NCI-H146 (cell line): ENCODE measurements at places on chromosomes 12 and 14.

DNA sequence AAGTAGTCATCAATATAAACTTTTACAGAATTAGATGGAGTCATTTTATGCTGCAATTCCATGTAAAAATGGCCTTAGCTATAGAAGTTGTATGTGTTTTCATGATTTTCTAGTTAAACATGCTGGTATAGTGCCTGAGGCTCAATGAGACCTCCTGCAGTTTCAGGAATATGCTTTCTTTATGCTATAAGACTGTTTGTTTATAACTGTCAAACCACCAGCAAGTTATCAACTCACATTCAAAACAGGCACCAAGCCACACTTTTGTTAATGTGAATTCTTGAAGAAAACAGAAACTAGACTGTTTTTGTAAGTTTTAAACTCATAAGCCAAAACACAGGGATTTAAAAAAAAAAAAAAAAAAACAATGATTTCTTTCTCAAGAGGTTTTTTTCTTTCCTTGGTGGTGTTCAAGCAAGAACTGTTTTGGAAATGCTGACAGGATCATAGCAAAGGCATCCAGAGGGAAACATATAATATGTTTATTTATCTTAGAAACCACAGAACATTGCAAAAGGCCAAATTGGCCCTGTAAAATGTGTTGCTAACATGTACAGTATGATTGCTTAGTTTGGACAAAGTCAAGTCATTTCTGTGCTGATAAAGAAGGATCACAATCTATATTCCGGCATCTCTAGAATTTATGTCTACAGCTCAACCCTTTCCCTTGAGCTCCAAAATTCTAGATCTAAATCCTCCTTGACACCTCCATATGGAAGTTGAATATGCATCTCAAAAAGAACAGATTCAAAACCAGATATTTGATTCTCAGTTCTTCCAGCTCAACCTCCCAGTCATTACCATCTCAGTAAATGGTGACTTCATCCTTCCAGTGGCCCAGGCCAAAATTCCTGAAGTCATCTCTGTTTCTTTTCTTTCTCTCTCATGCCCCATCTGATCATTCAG lies 29.0 kb upstream of the LUM start:
- no peak for DNase-seq

- DNase-seq, result peak; percentile 26
Observed at GRCh38 chr12:34340534-34341361, 318.5 kb downstream of the ALG10 start.

DNA sequence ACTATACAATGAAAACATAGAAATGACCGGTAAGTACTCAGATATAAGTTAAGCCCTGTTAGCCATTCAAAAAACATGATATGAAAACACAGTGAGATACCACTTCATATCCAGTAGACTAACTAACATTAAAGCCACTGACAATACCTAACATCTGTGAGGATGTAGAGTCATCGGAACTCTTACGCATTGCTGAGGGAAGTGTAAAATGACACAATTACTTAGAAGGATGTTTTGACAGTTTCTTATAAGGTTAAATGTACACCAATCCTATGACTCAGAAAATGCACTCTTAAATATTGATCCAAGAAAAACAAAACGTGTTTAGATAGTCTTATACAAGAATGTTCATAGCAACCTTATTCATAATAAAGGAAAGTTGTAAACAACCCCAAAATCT lies 782.9 kb downstream of the BCL11B start:
- no peak for DNase-seq

DNA sequence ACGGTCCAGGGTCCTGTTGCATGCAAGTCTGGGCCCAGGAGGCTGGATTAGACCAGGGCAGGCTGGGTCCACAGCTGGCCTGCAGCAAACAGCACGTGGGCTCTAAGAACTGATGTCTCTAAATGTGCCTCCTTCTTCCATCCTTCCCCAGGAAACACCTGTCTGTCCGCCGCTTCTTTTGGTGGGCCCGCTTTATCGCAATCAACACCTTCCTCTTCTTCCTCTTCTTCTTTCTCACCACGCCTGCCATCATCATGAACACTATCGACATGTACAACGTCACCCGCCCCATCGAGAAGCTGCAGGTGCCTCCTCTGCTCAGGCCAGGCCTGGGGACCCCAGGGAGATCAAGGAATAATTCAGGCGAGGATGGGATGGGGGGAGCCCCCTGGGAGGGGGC lies 28.3 kb downstream of the NGB start:
- DNase-seq, result no peak

DNA sequence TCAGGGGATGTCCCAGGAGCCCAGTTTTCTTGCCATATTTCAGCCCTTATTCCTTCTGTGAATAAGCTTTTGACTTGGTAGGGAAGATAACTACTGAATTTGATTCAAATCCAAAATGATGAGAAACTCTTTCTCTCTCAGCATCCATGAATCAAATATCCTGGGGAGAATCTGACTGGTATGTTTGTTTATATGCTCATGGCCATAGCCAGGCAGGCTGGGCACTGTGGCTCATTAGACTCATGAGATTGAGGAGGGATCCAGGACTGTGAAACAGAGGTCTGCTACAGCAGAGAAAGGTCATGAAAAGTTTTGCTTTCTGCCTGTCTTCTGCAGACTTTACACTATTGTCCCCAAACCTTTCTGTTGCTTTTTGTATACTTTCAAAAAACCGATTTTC lies 346.4 kb upstream of the ATP2B1 start:
- no peak for DNase-seq

DNA sequence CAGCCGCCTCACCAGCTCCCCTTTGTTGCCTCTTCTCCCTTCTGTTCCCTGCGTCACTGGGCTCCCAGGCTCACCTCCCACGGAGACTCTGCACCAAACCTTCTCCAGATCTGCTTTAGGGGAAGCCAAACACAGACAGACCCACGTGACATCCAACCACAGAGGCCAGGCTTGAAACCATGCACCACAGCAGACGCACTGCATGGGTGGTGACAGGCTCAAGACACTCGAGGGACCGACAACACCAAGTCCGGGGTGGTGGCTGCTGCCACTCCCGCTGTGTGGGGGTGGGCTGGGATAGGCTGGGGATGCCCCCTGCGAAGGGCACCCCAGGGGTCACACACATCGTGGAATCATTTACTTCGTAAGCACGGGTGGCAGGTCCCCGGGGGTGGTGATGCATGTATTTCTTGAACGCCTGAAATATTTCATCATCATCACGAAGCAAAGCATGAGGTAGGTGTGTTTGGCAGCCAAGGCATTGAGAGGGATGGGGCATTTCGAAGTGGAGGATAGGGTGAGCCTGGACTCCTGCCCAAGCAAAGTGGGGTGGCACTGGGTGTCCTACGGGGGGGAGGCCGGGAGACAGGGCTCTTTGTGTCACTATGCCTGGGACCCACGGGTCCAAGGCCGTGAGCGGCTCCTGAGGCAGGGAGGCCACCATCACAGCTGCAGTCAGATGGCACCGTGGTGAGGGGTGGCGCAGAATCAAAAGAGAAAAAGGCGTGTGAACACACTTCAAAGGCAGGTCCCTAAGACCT lies 66.8 kb upstream of the RFLNA start:
- DNase-seq, result no peak

DNA sequence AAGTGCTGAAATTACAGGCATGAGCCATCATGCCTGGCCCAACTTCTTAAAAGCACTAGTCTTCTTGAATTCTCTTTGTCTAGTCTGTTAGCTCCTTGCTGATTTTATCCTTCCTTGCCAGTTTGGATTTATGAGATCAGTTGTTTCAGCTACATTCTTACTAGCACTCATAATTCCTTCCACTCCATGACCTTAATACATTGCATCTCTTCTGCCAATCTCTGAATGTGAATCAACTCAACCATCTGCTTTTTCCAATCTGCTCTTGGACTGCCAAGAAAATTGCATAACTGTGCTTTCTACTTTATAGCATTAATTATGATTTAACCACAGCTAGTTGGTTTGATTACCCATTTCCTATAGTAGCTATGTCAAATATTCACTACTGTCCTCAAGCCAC lies 14.9 kb upstream of the HEATR5A start:
- DNase-seq, result no peak

- no peak for DNase-seq
Observed at GRCh38 chr12:108667349-108667748, 33.7 kb upstream of the SELPLG start.

DNA sequence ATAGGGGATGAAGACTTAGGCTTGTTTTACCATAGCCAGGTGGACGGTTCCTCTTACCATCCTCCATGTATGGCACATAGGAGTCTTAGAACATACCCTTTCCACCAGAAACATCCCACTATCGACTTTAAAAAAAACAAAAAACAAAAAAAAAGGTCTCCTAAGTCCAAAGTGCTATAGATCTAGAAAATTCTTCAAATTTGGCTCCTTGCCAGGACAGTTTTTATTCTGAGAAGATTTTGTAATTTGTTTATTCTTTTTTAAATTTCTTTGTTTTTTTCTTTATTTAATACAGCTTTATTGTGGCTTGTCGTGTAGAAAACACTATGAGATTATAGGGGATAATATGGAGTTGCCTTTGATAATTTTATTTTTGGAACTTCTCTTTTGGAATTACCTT lies 197.7 kb downstream of the NUBPL start:
- no peak for DNase-seq

GRCh38 chr12:53244337-53244736 lies 12.3 kb upstream of the RARG start:
- DNase-seq, result no peak

DNA sequence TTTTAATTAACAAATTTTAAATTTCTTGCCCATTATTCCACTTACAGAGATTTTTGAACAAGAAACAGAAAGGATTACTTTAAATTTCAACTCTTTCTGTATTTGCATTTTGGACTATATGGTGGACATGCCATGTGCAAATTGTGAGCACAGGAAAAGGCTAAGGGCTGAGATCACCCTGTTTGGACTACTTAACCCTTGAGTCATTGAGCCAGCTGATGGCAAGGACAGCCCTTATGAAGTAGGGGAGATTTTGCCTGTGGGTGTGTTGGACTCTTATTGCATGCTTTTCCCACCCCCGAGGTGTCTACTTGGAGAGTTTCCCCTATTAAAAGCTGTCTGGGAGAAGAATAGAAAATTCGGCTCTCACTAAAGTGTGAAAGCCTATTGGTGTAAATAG lies 17.2 kb downstream of the DERA start:
- DNase-seq, result no peak

GRCh38 chr12:43736927-43737440 lies 21.6 kb downstream of the PUS7L start:
- no peak for DNase-seq

GRCh38 chr14:106662936-106663550 lies 1136.7 kb downstream of the TMEM121 start:
- no peak for DNase-seq

- no peak for DNase-seq
Observed at GRCh38 chr14:68513137-68513536, 279.7 kb downstream of the ZFP36L1 start.

DNA sequence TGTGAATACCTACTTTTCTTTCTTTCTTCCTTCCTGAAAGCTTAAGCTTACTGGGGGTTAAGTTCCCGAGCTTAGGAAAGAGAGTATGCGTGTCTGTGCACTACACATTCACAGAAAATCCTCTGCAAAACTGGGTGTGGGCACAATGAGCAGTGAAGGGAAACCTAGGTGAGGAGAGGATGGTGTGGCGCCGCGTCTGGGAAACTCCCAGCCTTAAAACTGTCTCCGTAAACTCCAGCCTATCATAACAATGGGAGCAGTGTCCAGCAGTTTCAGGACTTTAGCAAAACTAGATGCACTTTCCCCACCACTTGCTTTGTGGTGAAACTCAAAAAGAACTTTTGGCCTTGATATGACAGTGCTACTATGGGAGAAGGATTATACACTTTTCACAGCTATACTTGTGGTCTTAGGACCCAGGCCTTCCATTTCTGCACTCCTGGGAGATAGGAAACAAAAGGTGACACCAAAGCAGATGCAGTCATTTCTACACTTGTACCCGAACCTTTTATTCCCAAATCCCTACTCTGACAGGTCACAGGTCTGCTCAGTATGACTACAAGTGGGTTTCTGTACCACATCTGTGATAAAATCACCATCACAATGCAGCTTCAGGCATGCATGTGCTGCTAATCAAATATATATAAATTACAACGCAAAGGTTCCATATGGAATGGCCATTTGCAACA lies 10.4 kb downstream of the AKAP5 start:
- DNase-seq, result no peak

DNA sequence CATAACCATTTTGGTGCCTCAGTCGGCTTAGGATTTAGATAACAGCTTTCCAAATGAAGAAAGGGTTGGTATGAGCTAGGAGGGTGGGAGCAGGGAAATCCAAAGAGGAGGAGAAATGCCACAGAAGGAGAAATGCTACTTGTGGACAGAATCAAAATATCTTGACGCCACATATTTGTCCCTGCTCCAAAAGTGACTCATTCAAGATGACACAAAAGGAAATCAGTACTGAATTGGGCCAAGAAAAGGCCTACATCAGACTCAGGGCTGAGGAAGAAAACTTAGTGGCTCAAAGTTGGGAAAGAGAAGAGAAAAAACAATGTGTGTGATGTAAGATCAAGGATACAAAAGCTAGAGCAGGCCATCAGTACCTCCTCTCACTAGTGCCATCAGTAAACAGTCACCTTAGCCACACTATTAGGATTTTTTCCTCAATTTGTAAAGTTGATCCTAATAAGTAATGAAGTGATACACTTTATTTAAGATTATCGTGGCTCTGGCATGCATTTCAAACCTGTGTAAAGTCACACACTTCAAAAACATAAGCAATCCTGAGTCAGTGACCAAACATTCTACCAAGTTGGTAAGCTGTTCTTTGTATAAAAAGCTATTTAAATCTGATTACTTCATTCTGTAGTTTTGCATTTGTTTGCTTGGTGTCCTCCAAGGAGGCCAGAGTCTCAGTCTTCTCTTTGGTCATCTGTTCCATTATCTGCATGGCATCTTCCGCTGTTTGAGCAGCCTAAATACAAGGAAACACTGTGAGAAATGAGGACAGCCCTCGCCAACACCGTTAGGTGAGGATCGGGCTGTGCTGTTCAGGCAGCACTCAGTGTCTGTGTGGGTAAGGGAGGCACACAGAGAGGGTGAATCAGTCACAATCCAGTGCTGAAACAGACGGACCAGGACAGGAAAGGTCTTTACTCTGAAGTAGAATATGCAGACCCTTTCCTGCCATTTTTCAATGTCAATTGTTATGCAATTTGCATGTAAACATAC lies 52.6 kb upstream of the VPS33A start:
- no peak for DNase-seq

- DNase-seq, result no peak
Observed at GRCh38 chr12:27279826-27280225, 35.7 kb downstream of the STK38L start.
